ENCODE measurements at places on chromosomes 5 and 9.

DNA sequence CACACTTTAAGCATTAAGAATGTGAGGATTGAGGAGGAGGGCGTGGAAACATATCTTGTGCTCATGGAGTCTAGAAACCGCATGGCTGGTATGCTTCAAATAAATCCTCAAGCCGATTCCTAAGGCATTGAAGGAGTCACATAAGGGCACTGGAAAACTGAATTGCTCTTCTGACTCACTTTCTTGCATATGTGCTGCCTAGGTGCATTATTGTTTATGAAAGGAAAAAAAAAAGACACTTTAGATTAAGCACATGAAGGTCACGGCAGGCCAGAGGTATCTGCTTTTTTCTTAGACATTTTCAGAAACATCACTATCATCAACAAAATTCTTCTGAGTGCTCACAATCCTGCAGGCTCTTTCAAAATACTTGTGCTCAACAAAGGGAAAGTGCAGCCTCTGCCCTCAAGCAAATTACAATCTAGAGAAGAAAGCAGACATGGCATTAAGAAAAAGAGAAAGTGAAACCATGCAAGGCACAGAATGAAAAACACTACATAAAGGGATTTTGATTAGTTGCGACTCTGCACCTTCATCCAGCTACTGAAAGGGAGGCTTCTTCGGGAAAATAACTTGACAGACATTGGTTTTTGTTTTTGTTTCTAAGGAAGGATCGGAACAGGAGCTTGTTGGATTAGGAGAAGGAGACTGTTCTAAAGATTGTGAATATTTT lies 2117.6 kb downstream of the MAT2B start:
- DNase-seq: no peak

GRCh38 chr9:100474924-100475276 lies 2.0 kb downstream of the TMEFF1 start:
- DNase-seq: no peak

DNA sequence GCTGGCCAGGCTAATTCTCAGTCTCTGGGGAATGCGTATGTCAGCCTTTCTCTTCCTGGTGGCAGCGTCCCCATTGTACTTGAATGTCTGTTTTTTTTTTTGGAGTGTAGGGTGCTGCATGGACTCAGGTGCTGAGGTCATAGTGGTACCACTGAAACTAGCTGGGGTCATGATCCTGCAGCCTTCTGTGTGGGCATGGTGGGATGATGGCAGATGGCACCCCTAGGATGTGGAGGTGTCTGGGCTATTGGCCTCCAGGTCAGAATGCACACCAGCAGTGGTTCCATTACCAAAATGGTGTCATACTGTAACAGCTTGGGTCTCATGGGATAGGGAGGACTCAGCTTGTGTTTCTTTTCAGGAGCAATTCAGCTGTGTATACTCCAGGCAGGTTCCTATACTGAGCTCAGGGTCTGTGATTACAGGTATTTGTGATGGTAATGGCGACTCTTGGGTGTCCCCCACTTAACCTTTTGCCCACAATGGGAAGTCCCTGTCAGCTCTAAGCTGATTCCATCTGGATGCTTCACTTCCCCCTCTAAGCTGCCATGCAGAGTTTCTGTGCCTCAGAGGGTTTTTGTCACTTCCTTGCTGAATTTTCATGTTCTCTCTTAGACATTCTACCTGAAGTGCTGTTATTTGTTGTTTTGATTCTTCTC lies 17.9 kb downstream of the HSD17B4 start:
- DNase-seq: no peak

- DNase-seq: no peak
These were observed 12.6 kb upstream of the UGT3A2 start for GRCh38 chr5:36079200-36079781.

GRCh38 chr5:24904981-24905517 lies 260.3 kb upstream of the CDH10 start:
- no peak for DNase-seq

DNA sequence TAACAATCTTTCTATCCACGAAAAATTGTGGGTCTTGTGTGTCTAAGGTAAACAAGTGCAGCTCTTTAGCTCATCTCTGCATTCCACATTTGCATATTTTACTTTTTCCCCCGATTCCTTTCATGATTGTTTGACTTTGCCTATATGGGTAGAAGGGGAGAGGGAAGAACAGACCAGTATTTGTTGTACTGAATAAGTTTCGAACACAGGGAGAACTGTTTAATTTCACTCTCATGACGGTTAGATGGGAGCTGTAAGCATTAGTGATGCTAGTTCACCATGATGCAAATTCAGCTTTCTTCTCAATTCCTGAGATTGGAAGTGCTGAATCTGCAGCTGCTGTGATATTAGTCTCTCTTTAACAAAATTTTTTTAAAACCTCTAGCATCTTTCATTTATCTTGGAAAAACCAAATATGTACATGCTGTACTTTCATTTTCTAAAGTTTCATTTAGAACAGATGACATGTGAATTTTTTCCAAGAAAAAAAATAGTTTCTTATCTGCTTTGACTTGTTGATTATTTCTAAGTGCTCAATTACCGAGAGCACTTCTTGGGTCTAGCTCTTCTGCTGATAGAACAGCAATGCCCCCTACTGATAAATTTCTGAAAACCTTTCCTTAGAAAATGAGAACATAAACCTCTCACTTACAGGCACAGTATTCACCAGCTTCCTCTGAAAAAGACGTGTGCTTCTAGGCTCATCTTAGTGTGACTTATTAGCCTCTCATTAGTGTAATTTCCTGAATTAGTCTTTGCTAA lies 149.5 kb downstream of the BAAT start:
- no peak for DNase-seq

GRCh38 chr9:19173598-19174125 lies 46.4 kb upstream of the PLIN2 start:
- no peak for DNase-seq

- no peak for DNase-seq
These were observed 43.6 kb upstream of the C5orf46 start for GRCh38 chr5:147949711-147950573.

- no peak for DNase-seq
These were observed 76.2 kb downstream of the SLF1 start for GRCh38 chr5:94694671-94695070.

DNA sequence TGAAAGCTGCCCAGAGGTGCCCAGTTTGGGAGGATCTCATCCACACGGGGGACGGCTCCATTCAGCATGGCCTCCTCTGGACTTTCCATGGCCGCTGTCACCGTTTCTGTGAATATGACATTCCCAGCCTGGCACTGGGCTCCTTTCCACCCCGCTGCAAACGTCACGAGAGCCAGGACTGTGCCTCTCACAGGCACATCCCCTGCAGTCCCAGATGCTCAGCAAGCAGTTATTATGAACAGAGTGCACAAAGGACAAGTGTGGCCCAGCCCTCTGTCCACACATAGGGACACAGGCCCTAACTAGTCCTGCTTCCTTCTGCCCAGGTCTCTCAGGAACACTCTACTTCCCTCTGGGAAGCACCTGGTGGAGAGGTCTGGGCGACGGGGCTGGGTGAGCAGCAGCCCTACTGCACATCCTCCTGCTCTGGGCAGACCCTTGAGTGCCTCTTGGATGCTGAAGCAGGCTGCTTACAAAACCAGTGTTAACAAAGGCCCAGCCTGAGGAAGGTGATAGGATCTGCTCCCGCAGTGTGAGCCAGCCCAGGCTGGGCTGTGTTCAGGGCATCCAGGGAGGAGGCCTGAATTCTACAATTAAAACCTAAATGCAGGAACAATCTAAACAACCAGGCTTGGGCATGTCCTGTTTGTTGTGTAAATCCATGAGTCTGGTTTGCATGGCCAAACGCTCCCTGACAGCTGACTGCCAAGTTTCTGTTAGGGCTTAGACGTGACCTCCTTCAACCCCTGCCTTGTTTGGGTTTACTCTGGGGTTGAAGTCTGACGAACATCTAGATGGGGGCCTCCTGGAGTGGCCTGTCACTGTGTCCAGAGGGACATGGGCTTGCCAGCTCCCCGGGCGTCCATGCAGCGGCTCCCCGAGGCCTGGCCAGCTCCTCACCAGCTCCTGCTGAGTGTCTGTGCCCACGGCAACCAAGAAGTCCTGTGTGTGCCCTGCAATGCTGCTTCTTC lies 269.8 kb downstream of the GADD45G start:
- DNase-seq: no peak

DNA sequence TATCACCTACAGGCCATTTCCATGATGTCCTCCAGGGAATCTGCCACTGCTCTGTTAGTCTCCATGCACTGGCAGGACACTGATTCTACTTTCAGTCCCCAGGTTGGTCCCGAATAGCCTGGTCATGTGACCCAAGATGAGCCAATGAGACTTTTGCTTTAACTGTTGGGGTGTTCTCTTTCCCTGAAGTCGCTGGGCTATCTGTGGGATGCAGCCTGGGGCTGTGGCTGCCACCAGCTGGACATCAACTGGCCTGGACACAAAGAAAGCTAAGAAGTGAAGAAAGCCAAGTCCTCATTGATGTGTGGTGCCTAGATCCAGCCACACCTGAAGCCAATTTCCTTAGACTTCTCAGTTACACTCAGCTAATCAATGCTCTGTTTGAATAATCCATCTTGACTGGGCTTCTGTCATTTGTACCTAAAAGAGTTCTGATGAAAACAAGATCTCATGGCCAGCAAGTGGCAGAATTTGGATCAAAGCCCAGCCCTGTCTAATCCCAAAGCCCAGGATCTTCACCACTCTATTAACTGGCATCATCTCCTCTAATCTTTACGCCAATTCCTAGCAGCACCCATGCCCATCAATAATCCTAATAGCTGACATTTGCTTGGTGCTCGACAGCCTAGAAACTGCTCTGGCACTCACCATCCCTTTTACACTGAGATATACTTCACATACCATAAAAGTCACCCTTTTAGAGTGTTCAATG lies 37.0 kb downstream of the SH3PXD2B start:
- no peak for DNase-seq

DNA sequence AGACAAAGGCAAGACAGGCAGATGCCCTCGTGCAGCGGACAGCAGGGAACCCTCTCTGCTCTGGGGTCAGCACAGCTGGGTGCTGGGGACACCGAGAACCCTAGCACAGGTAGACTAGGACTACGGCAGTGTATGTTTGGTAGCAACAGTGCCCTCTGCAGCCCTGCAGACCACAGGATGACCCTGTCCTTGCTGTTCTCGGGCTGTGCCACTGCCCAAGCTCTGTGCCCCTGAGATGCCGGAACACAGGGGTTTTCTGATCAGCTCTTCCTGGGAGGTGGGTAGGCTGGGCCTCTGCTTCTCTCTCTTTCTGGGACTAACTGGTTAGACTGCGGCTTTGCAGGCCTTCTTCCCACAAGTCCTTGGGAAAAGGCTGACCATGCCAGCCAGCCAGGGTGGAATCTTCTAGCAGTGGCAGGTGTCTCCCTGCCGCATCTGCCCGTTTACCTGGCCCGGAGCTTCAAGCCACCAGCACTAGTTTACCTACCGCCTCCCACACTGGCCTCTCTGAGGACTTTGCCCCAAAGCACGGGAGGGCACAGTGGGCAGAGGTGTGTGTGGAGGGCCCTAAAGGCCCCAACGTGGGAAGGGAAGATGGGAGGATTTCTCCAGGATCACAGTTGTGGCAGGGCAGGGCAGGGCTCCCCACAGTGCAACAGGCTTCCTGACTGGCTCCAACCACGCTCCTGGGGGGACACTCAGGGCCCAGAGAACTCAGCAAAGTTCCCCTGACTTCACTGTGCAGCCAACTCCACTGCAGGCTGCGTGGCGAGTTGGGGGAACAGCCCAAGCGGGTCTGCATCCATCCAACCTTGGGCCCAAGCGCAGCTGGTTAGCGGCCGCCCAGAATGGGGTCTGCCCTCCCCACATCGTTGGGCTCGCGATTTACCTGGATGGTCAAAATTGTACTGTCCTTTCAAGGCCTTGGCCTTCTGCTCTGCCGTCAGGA lies 1.2 kb downstream of the UCK1 start:
- DNase-seq: no peak

GRCh38 chr9:94919376-94920098 lies 193.0 kb downstream of the AOPEP start:
- no peak for DNase-seq

DNA sequence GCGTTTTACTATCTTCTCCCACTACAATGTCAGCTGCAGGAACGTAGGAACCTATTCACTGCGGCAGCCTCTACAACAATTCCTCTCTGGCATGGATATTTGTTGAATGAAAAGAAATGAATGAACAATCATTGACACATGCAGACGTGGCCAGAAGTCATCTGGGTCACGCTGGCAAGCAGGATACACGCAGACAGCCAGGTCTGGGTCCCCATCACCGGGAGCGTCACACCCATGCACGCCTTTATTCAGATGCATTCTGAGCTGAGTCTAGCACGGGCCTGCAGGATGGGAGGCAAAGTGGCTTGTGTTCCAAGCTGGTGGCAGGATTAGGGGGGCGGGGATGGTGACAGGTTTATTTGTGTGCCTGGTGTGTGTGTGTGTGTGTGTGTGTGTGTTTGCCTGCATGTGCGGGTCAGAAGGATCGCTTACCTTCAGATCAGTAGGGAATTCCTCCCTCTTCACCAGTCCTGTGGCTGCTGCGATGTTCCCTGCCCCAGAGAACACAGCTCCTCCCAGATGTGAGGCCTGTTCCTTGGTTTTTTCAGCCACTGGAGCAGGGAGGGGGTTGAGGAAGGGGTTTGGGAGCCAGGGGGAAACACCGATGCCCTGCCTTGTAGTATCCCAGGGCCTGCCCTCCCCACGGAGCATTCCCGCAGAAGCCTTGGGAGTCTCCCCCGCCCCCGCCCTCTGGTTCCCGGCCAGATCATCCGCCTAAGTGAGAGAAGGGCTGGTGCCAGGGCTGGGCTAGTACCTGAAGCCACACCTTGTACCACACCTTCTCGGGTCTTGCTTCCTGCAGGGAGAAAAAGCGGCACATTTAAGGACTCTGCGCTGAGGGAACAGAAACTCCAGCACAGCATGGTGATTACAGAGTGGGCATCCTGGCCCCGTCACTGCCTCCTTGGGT lies 4.1 kb downstream of the SNCB start:
- no peak for DNase-seq

DNA sequence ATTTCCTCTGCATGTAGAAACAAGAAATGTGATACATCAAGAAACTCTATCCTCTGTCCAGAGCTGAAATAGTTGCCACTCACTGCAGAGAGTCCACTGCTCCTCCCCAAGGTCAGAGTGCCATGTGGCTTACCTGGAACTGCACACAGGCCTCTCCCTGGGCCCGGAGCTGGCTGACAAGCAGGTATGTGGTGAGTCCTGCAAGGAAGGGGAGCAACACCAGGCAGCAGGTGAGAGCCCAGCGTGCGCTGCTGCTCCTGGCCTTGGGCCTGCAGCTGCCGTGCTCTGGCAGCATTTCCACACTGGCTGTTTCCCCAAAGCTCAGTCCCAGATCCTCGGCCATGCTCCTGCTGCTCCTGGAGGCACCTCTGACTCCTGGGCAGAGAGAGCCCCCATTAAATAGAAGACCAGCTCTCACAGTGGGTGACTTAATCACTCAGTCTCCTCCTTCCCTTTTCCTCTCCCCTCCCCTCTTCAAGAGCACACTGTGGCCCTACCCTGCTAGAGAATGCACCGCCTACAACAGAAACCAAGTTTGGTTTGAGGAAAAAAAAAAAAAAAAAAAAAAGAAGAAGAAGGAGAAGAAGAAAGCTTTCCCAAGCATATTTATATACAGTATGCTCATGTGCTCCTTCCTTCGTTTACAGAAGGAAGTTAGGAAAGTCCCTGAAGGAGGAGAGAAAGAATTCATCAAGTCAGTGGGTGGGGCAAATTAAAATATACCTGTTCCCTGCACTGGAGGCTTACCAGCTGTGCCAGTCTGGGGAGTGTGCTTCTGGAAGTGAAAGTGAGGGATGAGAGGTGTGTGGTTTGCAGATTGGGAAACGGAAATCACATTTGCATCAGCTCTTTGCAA lies at the start of gene TNFSF15:
Gene TNFSF15 (minus strand): TSS at position 370 of the 856 bp plus-strand sequence. CDS start 27 bp downstream, at position 343.
- no peak for DNase-seq
